ENCODE measurements at places on chromosomes 13 and 19.
A peak's percentile ranks its signal among the peaks of the same experiment; 100 is the strongest.

- no peak for DNase-seq
Measured at GRCh38 chr19:33390908-33391630, 17.6 kb downstream of the CEBPG start.

DNA sequence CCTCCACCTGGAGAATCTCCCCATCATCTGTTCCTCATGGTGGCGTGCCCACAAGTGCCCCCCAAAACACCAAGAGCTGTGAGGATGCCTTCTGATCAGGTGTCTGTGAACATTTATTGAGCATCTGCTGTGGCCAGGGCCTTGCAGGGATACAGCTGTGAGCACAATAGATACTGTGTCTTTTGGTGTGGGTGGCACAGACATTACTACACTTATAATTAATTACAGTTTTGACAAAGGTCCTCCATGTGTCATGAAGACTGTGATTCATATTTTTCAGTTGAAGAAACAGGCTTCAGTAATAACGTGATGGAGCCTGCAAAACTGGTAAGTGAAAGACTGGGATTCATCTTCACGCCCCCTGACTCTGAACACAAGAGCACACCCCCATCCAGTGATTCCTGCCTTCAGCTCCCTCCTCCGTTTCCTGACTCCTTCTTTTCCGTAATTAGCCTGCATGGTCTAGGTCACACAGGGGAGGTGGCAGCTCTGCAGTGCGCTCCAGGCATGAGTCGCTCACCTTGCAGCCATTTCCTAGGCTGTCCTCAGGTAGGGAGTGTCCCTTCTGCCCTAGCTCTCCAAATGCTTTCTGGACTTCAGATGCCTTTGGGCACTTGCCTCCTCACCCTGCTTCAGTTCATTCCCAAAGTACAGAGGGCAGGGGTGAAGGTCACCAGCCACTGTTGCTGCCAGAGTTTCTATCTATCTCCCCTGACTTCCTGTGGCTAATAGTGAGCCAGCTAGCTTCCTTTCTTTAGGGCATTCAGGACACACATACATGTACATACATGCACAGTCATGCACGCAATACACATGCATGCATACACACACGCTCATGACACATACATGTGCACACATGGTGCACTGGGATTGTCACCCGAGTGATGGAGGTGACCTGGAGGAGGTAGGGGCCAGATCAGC is 66.5 kb downstream of the SIAH3 start:
- no peak for DNase-seq

GRCh38 chr19:39919976-39920375 is 14.5 kb downstream of the FCGBP start:
- no peak for DNase-seq

DNA sequence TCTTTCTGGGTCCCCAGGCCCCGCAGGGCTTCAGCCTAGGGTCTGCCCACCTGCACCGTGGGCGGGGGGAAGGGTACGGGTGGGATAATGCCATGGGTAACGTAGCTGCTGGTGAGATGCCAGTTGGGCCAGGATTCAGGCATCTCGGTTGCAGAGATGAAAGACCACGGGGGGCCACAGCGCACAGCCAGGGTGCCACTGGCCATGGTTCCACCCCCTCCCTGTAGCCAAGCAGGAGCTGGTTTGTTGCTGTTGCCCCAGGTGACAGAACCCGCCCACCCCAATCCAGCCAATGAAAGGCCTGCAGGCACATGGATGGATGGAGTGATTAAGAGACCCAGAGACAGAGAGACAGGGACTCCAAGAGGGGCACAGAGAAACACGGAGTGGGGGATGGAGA is 1.0 kb upstream of the CGB7 start:
- no peak for DNase-seq

DNA sequence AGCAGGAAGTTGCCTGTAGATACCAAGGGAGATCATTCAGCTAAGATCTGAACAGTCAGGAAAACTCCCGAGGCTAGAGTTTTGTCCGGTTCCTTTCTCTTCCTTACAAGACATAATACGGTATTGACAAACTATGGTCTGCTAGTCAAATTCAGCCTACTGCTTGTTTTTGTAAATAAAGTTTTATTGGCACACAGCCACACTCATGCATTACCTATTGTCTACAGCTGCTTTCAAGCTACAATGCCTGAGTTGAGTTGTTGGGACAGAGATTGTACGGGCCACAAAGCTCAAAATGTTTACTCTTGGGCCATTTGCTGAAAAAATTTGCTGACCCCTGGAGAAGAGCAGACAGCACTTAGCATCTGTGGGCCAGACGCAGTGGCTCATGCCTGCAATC is 2.5 kb downstream of the SLC1A6 start:
- DNase-seq, result no peak

DNA sequence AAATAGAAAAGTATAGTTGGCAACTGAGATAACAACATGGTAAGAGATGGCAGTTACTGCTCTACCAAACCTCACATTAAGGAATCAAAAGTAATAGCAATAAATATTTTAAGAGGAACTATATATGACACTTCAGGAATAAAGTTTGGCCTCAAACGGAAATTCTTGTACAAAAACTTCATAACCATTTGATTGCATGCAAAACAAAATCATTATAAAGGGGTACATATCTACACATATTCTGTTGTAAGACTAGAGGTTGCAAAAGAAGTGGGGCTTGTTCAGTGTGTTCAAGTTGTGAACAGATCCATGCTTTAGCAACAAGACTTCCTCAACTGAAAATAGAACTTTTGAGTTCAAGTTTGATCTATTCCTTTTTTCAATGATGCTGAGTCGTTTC is 133.5 kb upstream of the MIR17HG start:
- no peak for DNase-seq

DNA sequence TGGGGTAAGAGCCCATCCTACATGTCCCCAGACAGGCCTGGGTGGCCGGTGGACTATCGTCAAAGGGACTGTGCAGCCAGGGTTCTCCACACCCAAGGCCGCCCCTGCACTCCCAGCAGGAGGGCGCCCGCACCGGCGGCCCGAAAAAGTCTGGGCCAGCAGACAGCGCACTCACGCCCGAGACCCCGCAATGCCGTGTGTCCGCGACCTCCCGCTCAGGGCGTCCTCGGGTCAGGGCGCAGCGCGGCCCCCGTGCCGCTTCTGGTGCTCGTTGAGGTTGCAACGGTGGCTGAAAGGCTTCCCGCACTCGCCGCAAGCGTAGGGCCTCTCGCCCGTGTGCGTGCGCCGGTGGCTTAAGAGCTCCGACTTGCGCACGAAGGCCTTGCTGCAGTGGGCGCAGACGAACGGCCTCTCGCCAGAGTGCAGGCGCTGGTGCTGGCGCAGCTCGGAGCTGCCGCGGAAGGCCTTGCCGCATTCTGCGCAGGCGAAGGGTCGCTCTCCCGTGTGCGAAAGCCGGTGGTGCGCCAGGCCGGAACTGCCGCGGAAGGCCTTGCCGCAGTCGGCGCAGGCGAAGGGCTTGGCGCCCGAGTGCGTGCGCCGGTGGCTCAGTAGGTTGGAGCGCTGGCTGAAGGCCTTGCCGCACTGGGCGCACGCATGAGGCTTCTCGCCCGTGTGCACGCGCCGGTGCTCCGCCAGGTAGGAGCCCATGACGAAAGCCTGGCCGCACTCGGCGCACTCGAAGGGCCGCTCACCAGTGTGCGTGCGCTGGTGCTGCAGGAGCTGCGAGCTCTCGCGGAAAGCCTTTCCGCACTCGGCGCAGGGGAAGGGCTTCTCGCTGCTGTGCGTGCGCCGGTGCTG is 2.8 kb upstream of the A1BG start:
- no peak for DNase-seq

GRCh38 chr19:37466277-37466797 is 907 bp downstream of the ZNF569 start:
- DNase-seq, result no peak

DNA sequence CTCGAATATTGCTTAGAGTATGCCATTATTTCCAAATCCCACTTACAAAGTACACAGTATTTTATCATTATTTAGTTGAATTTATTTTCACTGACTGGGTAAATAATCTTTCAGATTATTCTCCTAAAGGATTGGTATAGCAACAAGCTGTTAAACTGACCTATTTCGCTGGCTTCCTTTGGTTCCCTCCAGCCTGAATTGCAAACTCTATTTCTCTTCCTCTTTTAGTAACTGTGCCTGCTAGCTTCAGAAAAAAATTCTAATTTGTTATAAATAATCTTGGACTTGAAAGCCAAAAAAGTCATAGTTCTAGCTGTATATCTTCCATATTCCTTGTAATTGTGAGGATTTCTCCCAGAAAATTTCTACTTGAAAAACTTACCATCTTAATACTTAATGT is 15.0 kb upstream of the CCNA1 start:
- no peak for DNase-seq

- no peak for DNase-seq
Measured at GRCh38 chr13:102386461-102386860, 15.4 kb downstream of the FGF14 start.

DNA sequence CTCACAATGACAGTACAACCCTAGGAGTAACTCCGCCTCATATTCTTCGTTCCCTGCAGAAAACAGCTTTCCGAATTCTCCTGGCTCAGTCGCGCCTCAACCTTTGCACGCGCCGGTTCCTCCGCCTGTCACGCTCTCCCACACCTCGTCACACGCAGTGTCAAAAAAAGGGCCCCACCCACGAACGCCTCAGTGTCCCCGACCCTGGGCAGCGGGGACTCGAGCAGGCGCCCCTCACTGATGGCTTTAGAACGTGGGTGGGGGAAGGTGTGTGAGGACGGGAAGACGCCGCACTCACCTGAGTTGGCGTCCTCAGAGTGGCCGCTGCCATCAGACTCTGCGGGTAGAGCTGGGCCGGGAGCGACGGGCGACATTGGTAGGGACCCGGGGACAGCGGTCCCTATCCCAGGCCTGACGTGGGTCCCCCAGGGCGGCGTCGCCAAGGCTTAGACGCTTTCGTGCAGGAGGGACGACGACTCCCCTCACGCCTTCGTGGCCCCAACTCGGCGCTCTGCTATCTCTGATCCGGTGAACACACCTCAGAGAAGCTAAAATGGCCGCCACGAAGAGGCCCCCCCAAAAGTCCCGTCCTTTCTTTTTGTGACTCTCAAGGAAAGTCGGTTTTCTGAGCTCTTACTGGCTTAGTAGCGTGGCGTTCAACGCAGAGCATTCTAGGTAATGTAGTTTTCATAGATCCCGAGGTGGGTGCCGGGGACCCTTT is at the start of gene ZNF154:
Gene ZNF154 (minus strand): TSS at position 564 of the 721 bp plus-strand sequence. CDS start 233 bp downstream, at position 331.
- peak; percentile 53 for DNase-seq

- no peak for DNase-seq
Measured at GRCh38 chr13:44833139-44833538, 156.1 kb downstream of the NUFIP1 start.

- DNase-seq, result no peak
Measured at GRCh38 chr13:45932676-45933075, 81.1 kb upstream of the SIAH3 start.

DNA sequence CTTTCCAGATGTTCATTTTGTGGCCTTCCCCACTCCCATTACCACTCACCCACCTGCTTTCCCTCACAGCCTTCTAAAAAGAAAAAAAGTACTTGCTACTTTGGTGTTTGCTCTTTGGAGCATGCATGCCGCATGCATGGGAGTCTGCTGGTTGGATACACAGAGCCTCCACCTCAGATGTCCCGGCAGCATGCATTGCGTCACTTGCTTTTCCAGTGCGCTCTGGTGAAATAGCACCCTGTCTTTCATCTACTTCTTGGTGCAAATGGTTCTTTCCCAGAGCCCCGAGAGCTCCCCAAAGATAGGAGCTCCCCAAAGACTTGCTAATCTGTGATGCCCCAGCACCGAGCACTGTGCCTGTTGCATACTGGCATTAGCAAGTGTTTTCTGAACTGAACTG is 333.2 kb upstream of the ZNF507 start:
- no peak for DNase-seq

DNA sequence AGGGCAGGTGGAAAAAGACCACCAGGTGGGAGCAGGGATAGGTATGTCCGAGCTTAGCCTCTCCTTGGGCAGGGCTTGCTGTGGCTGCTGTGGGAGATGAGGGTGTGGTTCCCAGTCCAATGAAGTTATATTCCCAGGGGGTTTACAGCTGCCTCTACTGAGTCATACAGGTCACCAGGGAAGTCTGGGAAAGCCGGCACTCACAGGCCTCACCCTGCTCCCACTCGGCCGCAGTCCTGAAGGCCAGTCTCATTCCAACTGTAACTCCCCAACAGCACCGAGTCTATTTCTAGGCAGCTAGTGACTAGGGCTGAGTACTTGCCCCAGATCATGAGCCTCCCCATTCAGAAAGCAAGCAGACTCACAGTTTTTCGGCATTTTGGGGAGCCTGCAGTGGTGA is 77.1 kb downstream of the FNDC3A start:
- no peak for DNase-seq

DNA sequence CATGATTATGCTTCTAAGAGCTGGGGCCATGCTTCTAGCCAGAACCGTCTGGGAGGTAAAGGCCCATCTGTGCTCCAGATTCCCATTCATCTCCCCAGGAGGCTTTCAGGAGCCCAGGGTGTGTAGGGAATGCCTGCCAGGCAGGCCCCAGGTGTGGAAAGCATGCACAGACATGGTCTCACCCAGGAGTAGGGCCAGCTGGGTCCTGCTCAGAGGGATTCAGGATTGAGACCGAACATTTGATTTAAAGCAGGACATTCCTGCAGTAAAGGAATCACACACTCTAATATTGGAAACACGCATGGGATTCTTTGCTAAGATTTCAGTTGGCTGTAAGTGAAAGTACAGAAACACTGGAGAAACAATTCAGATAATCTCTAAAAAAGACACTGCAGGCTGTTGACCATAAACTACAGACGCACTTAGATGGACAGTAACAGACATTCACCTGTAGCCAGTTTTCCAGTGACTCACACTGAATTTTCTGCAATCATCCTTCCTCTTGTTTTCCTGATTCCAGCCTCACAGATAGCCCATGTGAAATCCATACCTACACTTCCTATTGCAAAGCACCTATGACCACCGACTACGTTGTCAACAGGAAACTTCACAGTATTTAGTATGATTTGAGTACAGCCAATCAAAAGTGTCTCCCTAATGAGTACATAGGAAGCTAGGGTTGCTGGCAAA is 257.8 kb downstream of the TBC1D4 start:
- DNase-seq, result no peak

DNA sequence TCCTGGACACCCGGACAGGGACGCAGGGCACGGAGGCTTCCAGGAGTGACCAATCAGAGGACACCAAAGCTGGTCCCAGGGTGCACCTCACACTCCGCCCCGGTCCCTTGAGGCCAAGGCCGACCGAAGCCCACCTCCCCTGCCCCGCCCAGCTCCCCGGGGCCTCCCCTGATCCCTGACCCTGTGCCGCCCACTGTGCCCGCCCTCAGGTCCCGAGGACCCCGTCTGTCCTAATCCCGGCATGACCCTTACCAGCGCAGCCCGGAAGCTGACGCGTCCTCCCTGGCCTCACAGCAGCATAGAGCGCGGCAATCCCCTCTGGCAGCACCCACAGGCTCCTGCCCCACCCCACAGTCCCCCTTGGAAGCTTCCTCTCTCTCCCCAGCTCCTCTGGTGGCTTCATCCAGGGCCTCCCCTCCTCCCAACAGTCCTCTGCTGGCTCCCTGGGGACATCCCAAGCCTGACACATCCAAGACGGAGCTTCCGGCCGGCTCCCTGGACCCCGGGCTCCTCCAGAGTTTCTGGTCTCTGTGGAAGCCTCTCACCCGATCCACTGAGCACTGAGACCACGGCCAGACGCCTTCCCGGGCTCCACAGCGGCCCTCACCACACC is 7.4 kb upstream of the CDC34 start:
- no peak for DNase-seq
